ENCODE measurements at places on chromosomes 11 and 22.

GRCh38 chr11:35563484-35564244 is 38.2 kb upstream of the PAMR1 start:
- no peak for DNase-seq

DNA sequence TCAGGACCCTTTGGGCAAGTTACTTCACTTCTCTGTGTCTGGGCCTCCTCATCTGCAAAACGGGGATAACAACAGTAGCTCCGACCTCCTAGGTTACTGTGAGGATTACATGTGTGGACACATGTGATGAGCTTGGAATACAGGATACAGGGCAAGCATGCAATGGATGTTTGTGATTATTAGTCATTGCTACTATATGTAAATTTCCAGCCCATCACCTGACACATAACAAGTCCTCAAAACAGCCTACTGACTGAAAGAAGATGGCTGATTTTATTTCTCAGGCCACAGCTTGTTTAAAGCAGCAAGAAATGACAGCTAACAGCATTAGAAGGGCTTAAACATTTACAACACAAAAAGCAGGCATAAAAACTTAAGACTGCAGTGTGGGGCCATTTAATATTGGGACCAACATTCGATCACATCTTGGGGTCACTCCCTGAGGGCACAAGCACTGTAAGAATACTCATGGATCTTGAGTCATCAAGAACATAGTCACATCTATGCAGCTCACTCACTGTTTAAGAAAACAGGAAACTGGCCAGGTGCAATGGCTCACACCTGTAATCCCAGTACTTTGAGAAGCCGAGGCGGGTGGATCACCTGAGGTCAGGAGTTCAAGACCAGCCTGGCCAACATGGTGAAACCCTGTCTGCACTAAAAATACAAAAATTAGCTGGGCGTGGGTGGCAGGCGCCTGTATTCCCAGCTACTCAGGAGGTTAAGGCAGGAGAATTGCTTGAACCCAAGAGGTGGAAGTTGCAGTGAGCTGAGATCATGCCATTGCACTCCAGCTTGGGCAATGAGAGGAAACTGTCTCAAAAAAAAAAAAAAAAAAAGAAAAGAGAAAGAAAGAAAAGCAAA is 49.5 kb downstream of the ABTB2 start:
- no peak for DNase-seq

DNA sequence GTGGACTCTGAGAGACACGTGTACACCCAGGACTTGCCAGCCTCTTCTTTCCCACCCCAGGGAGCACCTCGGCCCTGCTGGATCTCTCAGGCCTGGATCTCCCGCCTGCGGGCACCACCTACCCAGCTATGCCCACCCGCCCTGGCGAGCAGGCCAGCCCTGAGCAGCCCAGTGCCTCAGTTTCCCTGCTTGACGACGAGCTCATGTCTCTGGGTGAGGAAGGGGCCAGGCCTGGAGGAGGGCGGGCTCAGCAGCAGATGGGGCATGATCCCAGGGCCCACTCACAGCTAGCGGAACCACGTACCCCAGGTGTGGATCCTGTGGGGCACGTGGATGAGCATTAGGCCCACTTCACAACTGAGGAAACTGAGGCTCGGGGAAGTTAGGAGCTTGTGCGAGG is 13.7 kb upstream of the SH3BP1 start:
- no peak for DNase-seq

- DNase-seq = no peak
Measured at GRCh38 chr11:65576867-65577755, 1.3 kb downstream of the EHBP1L1 start.

DNA sequence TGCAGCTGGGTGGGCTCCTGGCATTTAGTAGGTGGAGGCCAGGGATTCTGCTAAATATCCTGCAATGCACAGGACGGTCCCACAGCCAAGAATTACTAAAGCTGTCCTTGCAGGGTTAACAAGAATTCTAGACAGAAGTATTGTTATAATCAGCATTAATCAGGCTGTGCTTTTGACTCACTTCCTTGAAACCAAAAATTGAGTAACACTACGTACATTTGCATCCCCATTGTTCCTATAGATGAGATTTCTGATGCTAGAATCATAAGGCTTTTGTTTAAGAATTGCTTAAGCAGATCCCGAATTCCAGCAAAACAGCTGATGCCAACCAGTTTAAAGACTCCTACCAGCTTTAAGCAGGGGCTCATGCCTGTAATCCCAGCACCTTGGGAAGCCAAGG is 11.4 kb downstream of the SLC6A5 start:
- no peak for DNase-seq

DNA sequence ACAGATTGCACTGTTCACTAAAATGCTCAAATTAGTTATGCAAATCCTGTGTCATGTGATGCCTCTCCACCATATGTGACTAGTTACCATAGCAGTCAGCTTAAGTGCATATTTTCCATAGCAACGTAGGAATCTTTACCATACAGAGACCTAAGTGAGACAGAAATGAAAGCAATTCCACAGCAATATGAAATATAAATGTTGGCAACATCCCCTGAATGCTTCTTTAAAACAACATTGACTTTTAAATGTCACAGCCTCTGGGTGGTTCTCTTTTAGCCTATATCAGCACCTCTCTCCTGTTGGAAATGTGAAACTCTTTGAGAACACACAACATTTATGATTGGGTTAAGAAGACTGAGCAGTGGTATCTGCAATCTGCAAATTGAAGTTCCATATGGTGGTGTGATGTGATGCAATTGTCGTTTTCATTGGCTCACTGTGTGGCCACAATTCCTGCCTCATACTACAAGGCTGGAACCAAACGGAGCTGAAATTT is 814.6 kb downstream of the DLG2 start:
- DNase-seq = no peak

DNA sequence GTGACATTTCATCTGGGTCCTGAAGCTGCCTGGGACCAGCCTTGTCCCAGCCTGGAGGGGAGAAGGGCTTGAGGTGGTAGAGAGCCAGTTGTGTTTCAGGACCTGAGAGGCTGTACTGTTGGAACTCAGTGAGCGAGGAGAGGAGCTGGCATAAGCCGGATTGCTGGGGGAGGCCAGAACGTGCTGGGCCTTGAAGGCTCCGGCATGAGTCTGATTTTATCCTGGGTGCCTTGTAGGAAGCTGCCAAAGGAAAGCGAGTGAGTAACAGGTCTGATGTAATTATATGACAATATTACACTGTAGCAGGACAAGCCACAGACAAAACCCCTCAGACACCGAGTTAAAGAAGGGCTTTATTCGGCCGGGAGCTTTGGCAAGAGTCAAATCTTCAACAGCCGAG is 17.2 kb downstream of the AP2A2 start:
- no peak for DNase-seq

- no peak for DNase-seq
Measured at GRCh38 chr11:71335371-71335770, 83.0 kb upstream of the SHANK2 start.

GRCh38 chr11:65501186-65501471 is 2.3 kb downstream of the MALAT1 start:
- DNase-seq = no peak

DNA sequence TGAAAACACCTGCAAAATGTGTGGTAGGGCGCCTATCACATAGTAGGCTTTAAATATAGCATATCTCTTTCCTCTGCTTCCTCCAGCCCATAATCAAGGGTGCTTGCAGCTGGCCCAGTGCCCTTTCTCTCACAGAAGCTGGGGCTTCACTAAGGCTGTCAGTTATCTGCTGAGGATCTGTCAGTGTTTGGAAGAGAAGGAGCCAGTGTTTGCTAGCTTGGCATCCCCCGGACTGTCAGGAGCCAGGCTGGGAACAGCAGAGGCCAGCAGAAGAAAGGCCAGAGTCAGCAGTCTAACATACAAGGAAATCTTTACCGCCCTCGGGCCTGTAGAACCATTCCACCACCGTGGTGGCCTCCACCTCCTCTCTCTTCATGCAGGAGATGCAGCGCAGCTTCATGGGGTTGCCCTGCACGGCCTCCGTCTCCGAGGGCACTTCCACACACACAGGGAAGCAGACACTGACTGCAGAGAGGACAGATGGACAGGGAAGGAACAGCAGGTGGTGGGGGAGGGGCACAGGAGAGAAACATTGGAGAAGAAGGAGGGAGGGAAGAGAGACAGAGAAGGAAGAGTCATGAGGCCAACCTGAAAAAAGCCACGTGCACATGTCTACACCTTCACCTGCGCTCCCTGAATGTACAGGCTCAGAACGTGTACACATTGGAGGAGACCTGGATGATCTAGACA is 9.0 kb downstream of the SCN3B start:
- no peak for DNase-seq

- no peak for DNase-seq
Measured at GRCh38 chr22:37343348-37343747, 61.0 kb downstream of the CYTH4 start.

DNA sequence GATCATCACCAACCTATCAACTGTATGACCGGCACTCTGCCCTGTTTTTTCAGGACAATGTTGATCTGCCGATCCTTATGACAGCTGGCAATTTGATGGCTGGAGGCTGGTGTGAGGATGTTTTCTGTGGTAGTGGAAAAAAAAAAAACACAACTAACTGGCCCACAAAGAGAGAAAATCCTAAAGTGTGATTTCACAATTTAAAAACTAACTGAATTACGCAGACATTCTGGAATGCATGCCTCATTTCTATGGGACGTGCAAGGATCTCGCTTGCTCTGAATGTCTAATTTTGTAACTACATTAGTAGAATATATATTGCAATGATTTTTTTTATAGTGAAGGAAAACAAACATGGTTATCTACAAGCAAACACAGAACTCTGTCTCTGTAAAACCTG is 590.5 kb downstream of the ETS1 start:
- DNase-seq = no peak

- no peak for DNase-seq
Measured at GRCh38 chr11:122668562-122669090, 13.1 kb downstream of the UBASH3B start.

DNA sequence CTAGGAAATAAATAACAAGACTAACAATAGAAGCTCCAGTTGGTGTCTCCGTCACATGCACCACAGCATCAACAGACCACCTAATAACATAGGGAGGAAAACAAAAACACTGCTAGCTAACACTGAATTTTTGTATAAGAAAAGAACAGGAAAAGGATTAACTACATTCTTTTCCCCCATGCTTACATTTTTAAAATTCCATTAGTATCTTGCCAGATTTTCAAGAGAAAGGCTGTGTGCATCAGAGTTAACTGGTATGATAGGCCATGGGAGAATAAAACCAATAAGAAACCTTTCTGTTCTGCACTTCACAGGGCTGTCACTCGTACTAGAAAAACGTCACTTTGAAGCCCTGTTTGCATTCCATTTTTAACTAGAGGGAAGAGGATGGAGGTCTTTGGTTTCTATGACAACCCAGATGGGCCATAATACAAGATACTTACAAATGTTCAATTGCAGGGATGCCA is 79.0 kb downstream of the LARGE2 start:
- no peak for DNase-seq

DNA sequence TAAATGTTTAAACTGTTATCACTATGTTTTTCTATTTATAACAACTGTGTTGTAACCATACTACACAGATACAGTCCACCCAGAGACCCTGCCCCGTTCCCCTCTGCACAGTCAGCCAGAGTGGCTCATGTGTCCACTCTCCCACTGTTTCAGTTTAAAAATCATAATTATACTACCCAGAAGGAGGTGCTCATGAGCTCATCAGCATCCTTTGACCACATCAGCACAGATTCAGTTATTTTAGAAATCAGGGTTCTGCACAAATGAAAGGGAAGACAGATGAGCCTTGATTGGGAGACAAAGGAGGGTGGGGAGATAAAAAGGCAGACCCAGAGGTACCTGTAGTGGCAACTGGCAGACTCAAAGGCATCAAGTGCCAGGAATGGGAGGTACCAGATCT is 124.3 kb downstream of the RCN1 start:
- no peak for DNase-seq

DNA sequence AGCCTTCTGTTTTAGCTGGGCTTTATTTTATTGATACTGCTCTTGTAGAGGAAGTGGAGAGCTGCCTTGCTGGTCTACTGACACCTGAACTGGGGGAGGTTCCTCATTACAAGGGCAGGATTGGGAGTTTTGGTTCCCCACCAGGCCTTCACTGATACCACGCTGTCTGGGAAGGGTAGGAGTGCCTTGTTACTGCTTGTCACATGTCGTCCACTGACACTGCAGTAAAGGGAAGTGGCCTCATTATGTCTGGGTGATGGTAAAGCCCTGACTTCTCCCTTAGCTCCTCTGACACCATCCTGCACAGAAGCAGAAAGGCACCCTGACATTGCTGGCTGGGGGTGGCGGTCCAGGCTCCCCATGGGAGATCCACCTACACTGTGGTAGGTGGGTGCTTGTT is 38.7 kb upstream of the ELF5 start:
- DNase-seq = no peak

- DNase-seq = no peak
Measured at GRCh38 chr22:33012833-33013450, 45.2 kb downstream of the SYN3 start.

DNA sequence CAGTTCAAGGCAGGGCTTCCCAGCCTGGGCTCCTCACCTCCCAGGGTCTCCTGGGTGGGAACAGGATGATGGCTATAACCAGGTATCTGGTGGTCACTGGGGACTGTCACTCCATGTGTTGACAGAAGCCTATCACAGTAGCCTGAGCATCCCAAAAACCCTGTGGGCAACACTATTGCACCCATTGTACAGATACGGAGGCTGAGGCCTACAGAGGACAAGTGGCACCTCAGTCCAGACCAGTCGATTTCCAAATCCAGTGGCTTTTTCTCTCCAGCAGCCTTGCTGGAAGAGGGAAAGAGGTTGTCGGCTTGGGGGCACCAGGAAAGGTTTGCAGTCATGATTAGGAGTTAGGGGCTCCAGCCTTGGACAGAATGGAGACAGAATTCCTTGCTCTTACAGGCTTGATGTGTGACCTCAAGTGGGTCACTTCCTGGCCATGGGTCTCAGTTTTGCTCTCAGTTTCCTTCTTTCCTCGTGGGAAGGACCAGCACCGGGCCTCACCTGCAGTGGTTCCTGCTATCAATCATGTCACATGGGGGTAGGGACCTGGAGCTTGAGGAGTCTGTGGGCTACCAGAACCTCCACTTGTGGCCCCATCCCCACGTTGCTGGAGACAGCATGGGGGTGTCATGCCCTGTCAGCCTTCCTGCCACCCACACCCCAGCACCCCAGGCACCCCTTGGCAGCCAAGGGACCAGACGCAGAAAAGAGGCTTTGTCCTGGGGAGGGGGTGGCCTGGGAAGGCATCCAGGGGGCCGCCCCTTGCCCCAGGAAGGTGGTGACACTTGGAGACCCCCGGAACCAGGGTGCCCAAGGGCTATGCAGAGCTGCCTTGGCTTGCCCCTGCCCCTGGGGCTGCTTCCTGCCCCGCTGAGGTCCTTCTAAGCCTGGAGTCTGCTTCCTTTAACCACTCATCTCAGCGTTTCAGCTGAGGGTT is 2.1 kb downstream of the EMID1 start:
- no peak for DNase-seq

All from stimulated activated CD8-positive, alpha-beta memory T cell treated with anti-CD3 and anti-CD28 coated beads, Interleukin-15, amount 100 ng/mL, for 48 hours (primary cell).